ENCODE measurements at places on chromosomes 3 and 15. TPM values are rescaled to one million over a fixed set of nuclear protein-coding genes. Genes with fewer than 3 reads are reported as not detected.

- no peak for DNase-seq
Observed at GRCh38 chr3:44318891-44319311, 19.7 kb upstream of the TCAIM start.

- DNase-seq = no peak
Observed at GRCh38 chr3:157201648-157202278, 41.8 kb upstream of the CCNL1 start.

- no peak for DNase-seq
Observed at GRCh38 chr15:47792231-47792630, 74.9 kb downstream of the SEMA6D start.

- no peak for DNase-seq
Observed at GRCh38 chr3:178054471-178054870, 481.8 kb upstream of the KCNMB2 start.

GRCh38 chr3:55797775-55798174 lies 310.7 kb upstream of the WNT5A start:
- DNase-seq = no peak

GRCh38 chr3:156424758-156425157 lies 130.2 kb downstream of the SSR3 start:
- DNase-seq = no peak

- DNase-seq = no peak
Observed at GRCh38 chr3:171437115-171437756, 23.0 kb downstream of the TNIK start.

LTF gene
- polyA plus RNA-seq = 0.13 TPM

ZNF662 gene
- 9.8 TPM for polyA plus RNA-seq

NAALADL2 gene
- 4.3 TPM for polyA plus RNA-seq

RAB6B gene
- polyA plus RNA-seq = 7.1 TPM

Measured in aorta (tissue), 5 donors.